ENCODE measurements at places on chromosomes 16 and 17. TPM values are rescaled to one million over a fixed set of nuclear protein-coding genes. Genes with fewer than 3 reads are reported as not detected.

The FSCN2 gene
- total RNA-seq = 0.96 TPM

The TMEM114 gene
- total RNA-seq = not detected

DNA sequence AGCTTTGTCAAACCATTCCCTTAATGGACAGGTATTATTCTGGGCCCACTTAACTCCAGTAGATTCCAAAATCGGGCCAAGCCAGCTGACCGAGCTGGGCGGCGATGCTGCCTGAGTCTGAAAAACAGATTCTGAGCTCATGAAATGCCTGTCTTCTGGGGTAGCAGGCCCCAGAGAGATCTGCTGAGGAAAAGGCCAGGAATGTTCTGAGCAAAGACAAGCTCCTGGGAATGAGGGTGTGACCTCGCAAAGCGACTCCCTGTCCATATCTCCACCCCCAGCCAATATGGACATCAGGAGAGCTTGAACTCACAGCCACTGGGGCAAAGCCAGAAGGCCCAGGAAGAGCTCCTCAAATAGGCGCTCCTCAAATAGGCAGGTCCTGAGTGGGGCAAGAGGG, 23.7 kb downstream of the ZNF423 start:
- no peak overlapping the region for H3K4me3 ChIP-seq
- no peaks in the 10 kb centered on the region for H3K4me1 ChIP-seq
- no peaks in the 10 kb centered on the region for H3K36me3 ChIP-seq

GRCh38 chr17:17466511-17466910, 10.3 kb upstream of the MED9 start:
- no peak overlapping the region for H3K4me3 ChIP-seq
- H3K4me1 ChIP-seq = no peaks in the 10 kb centered on the region
- no peaks in the 10 kb centered on the region for H3K27me3 ChIP-seq
- H3K36me3 ChIP-seq = no peaks in the 10 kb centered on the region

The CDH13 gene
- total RNA-seq = not detected

DNA sequence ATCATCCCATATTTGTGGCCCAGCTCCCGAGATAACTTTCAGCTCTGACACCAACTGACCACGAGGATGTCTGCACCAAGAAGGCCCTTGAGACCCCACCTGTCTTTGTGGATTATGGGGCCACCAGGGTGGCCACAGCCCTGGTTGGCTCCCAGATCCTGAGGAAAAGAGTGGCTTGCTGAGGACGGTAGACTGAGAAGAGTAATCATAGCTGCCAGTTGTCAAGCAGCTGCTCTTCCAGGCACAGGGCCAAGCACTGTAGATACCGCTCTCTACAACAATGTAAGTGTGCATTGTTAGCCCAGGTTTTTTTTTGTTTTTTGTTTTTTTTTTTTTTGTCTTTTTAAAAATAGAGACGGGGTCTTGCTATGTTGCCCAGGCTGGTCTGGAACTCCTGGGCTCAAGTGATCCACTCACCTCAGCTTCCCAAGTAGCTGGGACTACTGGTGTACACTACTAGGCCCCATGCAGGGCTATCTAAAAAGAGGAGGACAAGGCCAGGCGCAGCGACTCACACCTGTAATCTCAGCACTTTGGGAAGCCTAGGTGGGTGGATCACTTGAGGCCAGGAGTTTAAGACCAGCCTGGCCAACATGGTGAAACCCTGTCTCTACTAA, 9.6 kb downstream of the ZNF205 start:
- peaks cover 3% of the 10 kb centered on the region for H3K36me3 ChIP-seq
- no peak for DNase-seq
- H3K27me3 ChIP-seq = no peaks in the 10 kb centered on the region
- no peak overlapping the region for H3K27ac ChIP-seq
- H3K4me1 ChIP-seq = peaks cover 29% of the 10 kb centered on the region

The TSPOAP1 gene
- 15.2 TPM for total RNA-seq

The LGALS9C gene
- total RNA-seq = not detected

GRCh38 chr16:56974549-56975300, 13.0 kb downstream of the CETP start:
- H3K4me1 ChIP-seq = peaks cover 80% of the 10 kb centered on the region
- DNase-seq = no peak
- no peaks in the 10 kb centered on the region for H3K36me3 ChIP-seq
- H3K27ac ChIP-seq = peak overlapping the region; percentile 88
- no peak overlapping the region for H3K4me3 ChIP-seq
- H3K27me3 ChIP-seq = no peaks in the 10 kb centered on the region

DNA sequence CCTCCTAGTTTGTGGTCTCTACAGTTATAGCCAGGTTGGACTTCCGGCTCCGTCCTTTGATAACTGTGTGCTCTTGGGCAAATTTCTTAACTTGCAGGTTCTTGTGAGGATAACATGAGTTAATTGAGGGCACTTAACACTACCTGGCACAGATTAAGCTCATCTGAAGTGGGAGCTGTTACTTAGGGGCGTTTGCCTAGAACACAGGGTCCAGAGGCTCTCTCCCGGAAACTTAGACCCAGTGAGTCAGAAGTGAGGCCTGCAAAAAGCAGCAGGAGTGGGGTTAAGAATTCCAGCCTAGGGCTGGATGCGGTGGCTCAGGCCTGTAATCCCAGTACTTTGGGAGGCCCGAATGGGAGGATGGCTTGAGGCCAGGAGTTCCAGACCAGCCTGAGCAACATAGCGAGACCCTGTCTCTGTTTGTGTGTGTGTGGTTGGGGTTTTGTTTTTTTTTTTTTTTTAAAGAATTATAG, 1.4 kb downstream of the MVP start:
- no peaks in the 10 kb centered on the region for H3K27me3 ChIP-seq
- peak overlapping the region; percentile 95 for H3K27ac ChIP-seq
- no peaks in the 10 kb centered on the region for H3K36me3 ChIP-seq
- H3K4me3 ChIP-seq = peak overlapping the region; percentile 97
- peaks cover 84% of the 10 kb centered on the region for H3K4me1 ChIP-seq
- DNase-seq = no peak

DNA sequence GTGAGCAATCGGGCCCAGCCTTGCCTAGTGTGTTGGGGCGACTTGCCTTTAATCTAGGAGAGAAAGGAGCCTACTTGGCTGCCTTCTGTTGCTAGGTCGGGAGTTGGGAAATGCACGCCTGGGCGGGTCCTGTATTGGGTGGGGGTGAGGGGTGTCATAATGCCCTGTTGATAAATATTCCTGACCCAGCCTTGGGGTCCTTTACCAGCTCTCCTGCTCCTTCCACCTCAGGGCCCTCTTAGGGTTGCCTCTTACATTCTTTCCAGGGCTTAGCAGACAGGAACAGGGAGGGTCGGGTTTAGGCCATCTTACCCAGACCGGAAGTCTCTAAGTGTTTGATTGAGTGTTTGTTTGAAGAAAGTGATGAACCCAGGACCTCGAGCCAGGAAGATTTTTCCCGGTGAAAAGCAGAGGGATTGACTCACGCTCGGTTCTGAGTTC, 112.9 kb downstream of the SEC14L1 start:
- H3K4me1 ChIP-seq = peaks cover 2% of the 10 kb centered on the region
- no peak for DNase-seq
- H3K27me3 ChIP-seq = peaks cover 8% of the 10 kb centered on the region
- H3K4me3 ChIP-seq = no peak overlapping the region
- H3K27ac ChIP-seq = no peak overlapping the region

The CLEC3A gene
- not detected for total RNA-seq

The KRT39 gene
- total RNA-seq = not detected

The COA3 gene
- 27.0 TPM for total RNA-seq
